ENCODE measurements at places on chromosomes 7 and 10. TPM values are rescaled to one million over a fixed set of nuclear protein-coding genes. Genes with fewer than 3 reads are reported as not detected.

- DNase-seq = peak; percentile 47
These were observed 59.2 kb upstream of the PTN start for GRCh38 chr7:137402536-137403352.

GRCh38 chr7:54725255-54725654, 33.8 kb downstream of the SEC61G start:
- no peak for DNase-seq

- DNase-seq = no peak
These were observed 78.0 kb upstream of the ADRB1 start for GRCh38 chr10:113965683-113966082.

- DNase-seq = no peak
These were observed 406.4 kb downstream of the SEMA3D start for GRCh38 chr7:84780158-84781124.

The USP54 gene
- total RNA-seq = 27.4 TPM

DNA sequence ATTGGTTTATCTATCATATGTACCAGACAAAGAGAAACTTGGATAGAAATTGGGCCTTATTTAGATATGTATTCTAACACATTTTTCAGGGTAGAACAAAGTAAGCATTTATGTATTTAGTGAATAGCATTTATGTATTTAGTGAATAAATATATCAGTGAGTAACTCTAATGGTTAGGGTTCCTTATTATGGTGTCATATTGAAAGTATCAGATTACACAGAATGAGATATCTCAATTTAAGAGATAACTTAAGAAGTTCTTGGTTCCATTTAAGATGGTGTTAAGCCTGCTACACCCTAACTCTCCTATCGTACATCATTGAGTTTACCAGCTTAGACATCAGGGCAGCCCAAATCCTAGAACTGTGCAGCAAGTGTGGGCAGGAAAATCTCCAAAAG, 35.9 kb upstream of the DMTF1 start:
- DNase-seq = no peak

DNA sequence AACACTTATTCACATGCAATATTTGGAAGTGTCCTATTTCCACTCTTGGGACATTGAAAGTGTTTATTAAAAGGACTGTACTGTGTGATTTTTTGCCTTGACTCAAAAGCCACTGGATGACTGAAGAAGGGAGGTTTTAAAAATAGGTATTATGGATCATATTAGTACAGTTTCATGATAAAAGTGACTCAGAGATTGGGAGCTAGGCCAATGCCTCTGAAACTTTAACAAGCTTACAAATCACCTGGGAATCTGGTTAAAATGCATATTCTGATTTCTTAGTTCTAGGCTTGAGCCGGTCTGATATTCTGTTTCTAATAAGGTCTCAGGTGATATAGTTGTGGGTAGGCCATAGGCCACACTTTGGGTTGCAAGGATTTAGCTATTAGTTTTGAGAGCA, 191.2 kb downstream of the PLXDC2 start:
- no peak for DNase-seq

Data from GM23338 (cell line).